ENCODE measurements at places on chromosomes 1 and 21.
A peak's percentile ranks its signal among the peaks of the same experiment; 100 is the strongest.

- DNase-seq: peak; percentile 74
Observed at GRCh38 chr1:237562242-237562823, 328.4 kb downstream of the ZP4 start.

DNA sequence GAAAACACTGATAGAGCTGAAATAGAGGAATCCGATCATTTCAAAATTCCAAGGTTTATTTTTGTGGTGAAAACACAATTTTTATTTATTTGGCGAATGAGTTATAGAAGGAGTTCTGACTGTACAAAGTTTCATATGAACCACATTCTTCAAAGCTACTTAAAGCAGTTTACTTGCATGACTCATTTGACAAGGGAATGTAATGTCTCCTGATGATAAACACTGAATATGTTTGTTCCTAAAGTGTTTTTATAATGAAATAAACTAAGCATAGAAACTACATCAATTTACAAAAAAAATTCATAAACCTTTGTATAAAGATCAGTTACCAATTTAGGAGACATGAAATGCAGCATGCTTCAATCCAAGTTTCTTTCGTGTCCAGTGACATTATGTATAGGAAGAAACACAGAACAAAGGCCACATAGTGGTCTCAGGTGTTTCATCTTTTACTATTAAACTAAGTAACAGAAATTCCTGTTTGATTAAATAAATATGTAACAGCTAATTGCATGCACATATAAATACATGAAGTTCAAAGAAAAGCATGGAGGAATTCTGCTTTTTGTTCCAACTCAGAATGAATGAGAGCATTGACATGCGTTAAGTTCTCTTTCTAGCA, 2.5 kb downstream of the PRKACB start:
- peak; percentile 28 for DNase-seq

DNA sequence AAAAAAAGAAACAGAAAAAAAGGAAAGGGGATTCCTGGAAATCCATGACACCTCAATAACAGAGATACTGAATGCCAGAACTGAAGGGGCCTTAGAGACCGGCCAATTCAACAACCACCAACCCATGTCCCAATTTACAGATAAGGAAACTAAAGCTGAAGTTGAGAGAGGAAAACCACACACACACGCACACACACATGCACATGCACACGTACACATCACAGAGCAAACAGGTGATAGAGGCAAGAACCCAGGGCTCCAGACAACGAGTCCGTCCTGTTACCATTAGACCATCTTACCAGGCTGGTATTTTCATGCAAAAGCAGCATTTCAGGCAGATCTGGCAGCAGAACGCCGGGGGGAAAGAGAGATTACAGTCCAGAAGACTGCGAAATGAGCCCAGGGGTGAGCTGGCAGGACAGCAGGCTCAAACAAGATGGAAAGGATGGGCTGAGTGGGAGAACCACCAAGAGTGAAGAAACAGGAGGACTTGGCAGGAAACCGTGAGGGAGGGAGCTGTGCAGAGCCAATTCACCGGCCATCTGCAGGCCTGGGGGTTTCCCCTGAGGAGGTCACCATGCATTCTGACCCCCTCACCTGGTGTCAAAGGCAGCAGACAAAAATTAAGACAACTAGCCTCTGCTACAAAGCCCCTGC, 43.5 kb downstream of the PAFAH2 start:
- DNase-seq: no peak

DNA sequence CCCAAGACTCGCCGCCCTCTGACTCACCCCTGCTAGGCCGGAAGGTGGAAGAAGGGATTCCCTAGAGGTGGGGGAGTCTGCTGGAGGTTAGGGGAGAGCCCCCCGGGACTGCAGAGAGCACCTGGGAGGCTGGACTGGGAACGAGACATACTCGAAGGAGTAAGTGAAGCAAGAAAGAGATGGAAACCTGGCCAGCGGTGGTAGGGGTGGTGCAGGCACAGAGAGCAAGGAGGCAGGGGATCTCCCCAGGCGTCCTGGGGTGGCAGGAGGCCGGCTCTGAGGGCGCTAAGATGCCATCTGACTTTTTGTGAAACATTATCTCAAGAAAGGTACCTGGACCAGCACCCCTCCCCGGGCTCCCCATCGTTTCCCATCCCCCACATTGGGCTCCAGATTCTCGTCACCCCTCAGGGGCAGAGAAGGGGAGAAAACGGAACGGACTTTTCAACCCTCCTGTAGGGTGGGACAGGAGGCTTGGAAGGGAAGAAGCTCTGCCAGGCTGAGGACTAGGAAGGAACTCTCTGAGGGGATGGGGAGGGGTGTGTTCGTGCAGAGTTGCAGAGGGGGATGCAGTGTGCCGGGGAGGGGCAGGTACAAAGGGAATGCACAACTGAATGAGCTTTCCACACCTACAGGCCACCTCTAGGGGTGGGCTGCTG, 708 bp downstream of the CHRNB2 start:
- DNase-seq: no peak

DNA sequence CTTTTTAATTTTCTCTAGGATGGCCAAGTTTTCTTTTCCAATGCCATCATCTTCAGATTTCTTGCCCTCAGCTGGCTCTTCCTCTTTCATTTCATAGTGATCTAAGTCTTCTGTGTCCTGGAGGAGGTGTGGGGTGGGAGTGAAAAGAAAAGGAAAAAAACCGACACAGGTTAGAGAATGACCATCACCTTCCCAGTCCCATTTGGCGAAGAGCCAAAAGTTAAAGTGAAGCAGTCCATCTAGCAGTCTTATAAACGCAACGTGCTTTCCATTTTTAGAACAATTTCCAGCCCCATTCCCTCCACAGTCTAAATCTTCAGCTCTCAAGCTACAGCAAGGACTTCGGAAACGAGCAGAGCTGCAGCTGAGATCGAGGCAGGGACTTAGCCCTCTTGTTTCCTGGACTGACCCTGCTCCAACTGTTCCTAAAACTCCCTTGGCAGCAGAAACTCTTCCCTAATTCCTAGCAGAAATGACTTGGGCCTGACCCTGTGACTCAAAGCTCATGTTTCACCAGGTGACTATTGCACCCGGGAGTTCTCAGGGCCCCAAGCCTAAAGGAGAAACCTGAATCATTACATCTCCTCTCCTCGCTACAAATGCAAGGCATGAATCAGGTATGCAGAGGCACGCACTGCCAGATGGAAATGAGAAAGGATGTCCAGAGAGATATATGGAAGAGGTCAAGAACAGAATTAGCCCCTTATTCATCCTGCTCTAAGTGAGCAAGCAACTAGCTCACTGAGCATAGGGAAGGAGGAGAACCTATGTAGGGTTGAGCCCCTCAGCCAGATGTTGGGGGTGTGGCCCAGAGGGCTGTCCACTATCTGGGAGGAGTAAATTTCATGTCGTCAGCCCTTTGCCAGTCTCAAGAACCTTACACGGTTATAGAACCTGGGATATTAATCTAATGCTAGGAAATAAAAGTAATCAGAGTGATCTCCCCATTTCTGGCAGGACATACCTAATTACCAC, 5.1 kb downstream of the UBE2Q1 start:
- no peak for DNase-seq

DNA sequence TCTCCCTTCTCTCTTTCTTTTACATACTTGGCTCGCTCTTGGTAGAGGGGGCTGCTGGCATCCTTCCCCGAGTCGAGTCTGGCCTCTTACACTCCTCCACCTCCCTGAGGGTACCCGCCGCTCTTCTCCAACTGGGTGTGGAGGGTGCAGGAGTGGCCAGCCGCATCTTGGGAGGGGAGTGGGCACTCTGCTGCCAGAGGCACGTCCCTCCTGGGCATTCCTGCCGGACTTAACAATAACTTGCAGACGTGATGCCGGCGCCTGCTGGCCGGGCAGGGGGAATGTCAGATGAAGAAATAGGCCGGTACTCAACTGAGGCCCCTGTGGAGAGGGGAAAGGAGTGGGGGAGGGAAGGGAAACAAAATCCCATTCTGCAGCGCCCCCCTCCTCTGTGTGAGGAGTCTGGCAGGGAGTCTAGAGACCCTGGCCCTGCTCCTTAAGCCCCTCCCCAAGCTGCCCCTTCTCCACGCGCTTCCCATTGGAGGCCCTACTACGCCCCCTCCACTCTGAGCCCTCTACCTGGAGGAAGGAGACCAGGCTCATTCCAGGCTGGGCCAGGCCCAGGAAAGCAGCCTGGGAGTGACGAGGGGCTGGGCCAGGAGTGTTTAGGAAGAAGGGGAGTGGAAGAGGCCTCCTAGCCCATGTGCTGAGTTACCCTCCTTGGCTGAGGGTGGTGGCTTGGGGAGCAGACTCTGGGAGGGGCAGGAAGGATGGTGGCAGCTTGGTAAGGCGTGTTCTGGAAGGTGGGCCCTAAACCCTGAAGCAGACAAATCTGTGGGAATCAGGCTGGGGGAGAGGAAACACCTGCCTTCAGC, 1.8 kb downstream of the ATP2B4 start:
- no peak for DNase-seq

GRCh38 chr21:36384885-36385232, 333 bp upstream of the CHAF1B start:
- no peak for DNase-seq

DNA sequence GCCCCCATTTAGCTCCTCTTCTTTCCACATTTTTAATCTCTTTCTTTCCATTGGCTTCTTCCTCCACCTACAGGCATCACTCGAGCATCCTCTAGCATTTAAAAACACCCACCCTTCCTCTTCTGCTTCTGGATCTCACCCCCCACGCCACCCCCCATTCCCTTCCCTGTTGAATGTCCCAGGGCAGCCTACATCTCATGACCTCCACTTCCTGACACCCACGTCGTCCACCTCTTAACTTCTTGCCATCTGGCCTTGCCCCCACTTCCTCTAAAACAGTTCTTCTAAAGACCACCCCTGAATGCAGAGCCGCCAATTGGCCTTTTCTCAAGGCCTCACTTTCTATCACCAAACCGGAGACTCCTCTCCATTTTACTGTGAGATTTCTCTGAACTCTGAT, 6.1 kb upstream of the ETNK2 start:
- peak; percentile 54 for DNase-seq

GRCh38 chr21:40074710-40075109, 207.5 kb downstream of the PCP4 start:
- no peak for DNase-seq

DNA sequence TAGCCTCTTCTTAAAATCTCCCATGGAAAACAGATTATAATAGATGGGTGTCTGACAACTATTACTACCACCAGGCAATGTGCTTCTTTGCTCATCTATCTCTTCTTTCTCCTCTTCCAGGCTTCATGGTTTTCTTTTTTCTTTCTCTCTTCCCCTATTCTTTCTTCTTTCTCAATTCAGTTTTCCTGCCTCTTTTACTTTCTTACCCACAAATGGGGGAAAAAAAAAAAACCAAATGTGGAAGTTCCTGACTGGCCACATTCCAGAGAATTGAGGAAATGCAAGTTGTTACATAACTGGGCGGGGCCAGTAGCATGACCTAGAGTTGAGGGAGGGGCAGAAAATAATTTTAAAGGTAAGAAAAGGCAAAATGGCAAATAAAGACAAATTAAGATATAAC, 10.9 kb upstream of the SMG7 start:
- DNase-seq: peak; percentile 82

DNA sequence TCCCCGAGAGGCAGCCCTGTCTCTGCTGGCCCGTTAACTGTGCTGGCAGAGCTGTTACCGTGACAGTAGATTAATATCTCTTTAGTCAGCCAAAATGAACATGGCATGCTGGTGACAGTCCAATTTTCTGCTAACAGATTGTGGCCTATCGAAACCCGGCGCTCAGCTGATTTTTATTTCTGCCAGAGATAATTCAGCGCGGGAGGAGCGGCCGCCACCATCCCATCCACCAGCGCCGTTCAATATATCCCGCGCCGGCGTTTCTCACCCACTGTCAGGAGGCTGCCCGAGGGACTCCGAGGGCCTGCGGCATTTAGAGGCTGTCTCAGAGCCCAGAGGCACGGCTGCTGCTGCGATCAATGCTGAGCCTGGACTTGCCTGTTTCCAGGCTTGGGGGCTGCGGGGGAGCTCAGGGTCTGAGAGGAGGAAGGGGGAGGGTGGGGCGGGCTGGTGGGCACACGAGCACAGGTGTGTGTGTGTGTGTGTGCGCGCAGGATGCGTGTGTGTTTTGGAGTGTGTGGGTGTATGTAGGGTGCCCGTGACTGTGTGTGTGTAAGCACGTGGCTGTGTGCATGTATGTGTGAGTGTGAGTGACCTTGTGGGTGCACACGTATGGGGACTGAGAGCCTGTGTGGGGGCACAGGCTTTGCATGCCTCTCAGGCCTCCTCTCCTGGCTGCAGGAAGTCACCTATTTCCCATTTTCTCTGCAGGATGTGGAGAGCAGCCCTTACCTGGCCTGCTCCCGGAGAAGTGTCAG, 109.7 kb upstream of the ACTRT2 start:
- no peak for DNase-seq

DNA sequence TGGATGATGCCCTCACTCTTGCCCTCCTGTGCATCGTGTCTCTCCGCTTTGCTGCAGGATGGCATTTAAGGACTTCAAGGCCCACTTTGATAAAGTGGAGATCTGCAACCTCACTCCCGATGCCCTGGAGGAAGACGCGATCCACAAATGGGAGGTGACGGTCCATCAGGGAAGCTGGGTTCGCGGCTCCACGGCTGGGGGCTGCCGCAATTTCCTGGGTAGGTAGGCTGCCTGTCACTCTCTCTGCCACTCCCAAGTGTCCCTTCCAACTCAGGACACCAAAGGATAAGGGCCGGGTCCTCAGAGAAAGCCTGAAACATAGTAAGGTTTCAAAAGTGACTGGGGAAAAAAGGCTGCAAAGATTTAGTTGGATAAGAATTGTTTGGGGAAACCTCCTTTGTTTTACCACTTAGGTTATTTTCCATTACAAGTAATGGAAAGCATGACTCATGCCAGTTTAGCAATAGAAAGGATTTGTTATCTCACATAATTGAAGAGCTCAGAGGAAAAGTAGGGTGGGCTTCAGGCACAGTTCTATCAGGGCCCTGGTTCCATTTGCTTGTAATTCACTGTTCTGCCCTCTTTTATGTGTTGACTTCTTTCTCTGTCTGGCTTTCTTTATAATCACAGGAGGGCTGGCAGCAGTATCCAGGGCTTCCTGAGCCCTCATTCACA, 31.9 kb downstream of the CAPN9 start:
- no peak for DNase-seq

DNA sequence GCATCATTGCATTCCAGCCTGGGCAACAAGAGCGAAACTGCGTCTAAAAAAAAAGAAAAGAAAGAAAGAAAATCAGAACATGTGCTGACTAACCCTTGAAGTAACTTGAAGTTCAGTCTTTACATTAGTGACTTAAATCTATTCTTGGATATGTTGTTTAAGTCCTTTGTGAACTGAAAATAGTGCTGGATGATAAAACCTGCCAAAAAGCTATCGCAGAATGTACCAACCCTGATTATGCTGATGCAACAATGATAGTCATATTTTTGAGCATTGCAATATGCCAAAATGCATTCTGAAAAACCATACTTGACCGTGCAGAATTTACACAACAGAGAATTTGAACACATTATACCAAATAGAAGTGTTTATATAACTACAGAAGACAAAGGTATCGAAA, 30.7 kb downstream of the SHISAL2A start:
- no peak for DNase-seq

GRCh38 chr1:39255222-39255621, 50.7 kb downstream of the MACF1 start:
- no peak for DNase-seq

GRCh38 chr1:100860397-100860991, 34.1 kb downstream of the EXTL2 start:
- no peak for DNase-seq

Data from inflammatory macrophage (primary cell).